NCI-H1092 treated with DMSO at 0.1 percent for 48 hours (cell line): ENCODE measurements at places on chromosomes 7 and 10.
A peak's percentile ranks its signal among the peaks of the same experiment; 100 is the strongest.

DNA sequence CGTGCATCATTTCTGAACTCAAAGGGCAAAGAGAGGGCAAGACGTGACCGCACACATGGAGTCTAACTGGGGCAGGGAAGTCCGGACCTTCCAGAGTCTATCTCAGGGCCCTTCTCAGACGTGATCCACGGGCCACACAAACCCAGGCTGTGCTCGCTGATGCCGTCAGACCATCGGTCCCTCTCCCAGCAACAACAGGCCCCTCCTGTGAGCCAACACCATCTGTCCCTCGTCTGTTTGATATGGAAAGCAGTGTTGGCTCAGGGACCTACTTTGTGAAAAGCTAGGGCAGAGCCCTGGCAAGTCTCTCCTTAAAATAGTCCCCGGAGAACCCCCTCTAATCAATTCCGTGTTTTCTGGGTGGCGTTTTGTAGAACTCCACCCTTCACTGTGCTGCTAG is 208.8 kb downstream of the TCERG1L start:
- DNase-seq: no peak

- no peak for DNase-seq
Observed at GRCh38 chr7:121267612-121268011, 61.2 kb upstream of the WNT16 start.

GRCh38 chr10:3702569-3702968 is 82.4 kb downstream of the KLF6 start:
- no peak for DNase-seq

DNA sequence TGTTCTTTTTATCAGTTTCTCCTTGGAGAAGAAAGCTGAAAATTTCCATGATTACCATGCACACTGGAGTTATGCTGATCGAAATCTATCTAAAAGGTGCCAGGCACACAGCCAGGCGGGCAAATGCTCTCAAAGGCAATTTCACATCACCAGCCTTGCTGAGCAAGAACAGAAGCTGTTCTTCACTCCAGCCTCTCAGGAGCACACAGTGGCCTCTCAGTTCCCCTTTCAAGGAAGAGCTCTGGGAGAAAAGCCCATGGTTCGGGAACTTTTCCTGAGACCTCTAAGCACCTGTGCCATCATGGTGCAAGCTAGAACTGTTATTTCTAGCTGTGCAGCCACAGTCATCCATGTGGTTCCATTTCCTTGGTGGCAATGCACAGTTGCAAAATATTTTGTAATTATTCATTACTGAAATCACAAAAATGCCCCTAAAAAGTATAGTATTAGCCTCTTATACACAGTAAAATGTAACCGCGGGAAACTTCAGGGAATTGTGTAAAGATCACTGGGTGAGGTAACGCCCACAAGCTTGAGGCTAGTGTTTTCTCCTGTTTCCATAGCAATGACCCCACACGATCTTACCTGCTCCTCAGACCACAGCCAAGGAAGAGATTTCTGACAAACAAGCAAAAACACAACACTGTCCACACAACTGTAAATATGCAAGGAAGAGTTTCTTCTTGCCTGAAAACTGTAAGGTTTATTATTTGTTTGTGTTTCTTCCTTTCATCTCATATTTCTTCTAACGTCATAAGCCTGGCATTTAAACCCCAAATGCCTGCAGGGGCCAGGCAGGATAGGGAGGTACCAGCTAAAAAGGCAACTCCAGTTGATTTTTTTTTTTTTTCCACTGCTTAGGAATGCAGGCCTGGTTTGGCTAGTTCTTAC is 121.2 kb downstream of the FAM107B start:
- DNase-seq: no peak

DNA sequence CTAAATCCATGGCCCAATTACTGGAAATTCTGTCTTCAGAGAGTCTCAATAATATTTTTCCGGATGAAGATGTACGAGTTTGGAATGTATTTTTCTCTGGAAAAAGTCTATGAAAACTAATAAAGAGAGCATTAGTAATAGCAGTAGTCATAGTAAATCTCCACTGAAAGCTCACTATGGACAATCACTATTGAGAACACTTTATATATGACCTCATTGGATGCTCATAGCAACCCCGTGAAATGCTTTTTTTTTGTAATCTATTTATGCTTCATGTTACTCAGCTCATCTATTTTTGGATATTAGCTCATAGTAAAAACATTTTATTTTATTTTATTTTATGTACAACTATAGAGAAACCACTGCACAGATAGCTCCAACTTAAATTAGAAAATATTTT is 94.3 kb upstream of the MYO3A start:
- no peak for DNase-seq

DNA sequence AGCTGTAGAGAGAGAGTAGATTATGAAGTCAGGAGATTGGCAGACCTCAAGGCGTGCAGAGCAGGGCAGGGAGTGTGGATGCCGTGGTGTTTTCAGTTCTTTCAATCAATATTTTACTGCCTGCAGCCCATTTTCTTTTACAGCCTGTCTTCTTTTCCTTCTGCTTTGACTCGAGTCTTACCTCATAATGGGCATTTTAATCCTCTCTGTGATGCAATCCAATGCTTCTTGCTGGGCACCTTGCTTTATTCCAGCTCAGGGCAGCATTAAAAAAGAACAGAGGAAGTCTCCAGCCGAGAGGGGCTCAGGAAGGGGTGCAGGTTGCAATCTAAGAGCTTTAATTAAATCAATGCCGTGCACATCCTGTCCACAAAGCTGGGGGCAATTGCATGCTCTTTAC is 839.0 kb downstream of the LRMDA start:
- DNase-seq: no peak

- no peak for DNase-seq
Observed at GRCh38 chr10:125836746-125837145, 13.4 kb downstream of the BCCIP start.

- DNase-seq: no peak
Observed at GRCh38 chr7:28081016-28081415, 99.6 kb downstream of the JAZF1 start.

DNA sequence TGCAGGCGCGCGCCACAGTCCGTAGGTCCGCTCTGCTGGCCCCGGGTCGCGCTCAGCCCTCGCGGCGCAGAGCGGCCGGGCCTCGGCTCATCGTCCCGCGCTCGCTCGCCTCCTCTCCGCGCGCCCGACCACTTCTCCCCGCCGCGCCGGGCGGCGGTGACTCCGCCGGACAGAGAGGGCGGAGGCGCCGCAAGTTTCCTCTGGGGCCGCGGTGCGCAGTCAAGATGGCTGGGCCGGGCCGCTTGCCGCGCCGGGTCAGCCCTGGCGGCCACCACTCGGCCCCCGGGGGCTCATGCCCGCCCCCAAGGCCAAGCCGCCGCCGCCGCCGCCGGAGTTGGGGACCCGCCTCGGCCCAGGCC is 441 bp downstream of the FZD8 start:
- DNase-seq: peak; percentile 2

- no peak for DNase-seq
Observed at GRCh38 chr7:38798552-38799267, 110.3 kb downstream of the VPS41 start.

GRCh38 chr10:125967533-125967932 is 71.2 kb downstream of the FANK1 start:
- DNase-seq: no peak

DNA sequence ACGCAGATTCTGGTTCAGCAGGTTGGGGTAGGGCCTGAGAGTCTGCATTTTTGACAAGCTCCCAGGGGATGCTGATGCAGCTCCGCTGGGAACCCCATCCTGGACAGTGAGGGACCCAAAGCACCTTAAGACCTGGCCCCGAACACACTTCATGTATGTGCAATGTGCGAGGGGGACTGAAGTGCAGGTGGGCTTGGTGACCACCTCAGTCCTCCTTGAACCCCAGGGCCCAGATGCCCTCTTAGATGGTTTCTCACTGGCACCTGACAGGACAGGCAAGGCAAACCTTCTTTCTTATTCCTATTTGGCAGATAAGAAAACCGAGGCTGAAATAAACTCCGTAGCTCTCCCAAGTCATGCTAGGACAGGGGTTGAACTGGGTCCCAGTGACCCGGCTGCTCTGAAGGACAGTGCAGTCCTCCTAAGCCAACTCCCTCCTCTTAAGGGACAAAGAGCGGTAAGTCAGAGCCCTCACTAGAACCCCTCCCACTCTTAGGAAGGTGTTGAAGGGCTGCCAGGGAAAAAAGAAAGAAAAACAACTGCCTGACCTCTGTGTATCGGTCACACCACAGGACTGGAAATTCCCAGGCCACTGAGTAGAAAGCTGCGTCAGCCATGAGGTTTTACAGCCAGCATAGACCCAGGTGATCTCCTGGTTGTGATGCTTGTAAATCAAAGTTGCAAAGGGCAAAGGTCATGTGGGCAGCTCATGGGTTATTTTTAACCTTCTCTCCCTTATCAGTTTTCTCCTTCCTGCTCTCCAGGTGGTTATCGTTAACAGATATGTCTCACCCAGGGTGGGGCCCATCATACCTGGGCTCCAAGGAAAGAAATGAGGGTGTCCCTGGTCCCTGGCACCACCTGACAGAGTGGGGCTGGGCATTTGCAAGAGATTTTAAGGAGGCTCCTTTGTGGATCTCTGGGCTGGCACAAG is 90.9 kb upstream of the SMNDC1 start:
- DNase-seq: no peak

DNA sequence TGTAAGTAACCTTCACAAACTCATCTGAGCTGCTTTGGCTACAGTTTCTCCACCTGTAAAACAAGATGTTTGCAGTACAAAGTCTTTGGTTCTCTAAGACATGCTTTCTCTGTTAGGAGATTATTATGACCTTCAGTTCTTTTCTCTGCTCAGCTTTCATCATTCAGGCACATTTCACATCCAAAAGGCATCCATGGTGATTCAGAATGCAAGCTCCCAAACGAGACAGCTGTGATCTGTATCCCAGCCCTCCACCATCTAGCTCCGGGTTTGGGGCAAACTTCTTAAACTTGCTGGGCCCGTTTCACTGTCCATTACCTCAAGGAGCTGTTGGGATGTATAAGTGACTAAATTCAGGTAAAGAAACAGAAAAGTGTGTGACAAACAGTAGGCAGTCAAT is 95.8 kb upstream of the COL1A2 start:
- no peak for DNase-seq

DNA sequence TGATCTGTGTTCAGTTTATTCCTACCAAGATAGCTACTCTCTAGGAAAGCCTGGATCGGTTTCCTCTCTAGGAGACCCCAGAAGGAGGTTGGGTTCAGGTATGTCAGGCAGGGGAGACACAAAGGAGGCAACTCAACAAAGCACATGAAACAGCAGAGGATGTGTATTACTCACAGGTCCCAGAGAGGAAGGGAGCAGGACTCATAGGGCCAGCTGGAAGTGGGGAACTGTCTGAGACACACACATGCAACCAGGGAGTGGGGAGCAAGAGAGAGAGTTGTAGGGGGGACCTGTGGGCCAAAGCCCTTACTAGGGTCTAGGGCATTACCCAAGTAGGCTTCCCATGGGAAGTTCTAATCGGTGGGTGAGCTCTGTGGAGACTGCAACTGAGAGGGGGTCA is 10.2 kb upstream of the NRP1 start:
- DNase-seq: no peak

- DNase-seq: no peak
Observed at GRCh38 chr7:73351447-73352167, 23.6 kb downstream of the FKBP6 start.

DNA sequence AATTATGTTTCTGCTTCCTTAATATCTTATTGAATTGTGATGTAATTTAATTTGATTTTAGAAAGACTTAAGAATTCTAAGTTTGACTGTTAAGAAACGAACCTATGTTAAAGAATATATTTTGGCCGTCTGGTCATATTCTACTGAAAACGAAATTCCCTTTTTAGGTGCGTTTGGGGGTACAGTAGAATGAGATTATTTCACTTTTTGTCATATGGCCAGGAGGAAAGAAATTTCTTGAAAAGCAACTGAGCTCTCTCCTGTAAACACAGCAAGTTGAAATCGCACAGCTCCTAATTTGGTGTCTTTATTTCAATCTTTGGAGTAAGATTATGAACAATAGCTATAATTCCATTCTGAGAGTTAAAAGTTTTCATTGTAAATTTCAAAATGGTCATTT is 227.6 kb downstream of the CACNB2 start:
- no peak for DNase-seq

- no peak for DNase-seq
Observed at GRCh38 chr10:132110713-132111112, 45.0 kb downstream of the JAKMIP3 start.

GRCh38 chr10:71882813-71883659 is 32.0 kb upstream of the PSAP start:
- peak; percentile 62 for DNase-seq

DNA sequence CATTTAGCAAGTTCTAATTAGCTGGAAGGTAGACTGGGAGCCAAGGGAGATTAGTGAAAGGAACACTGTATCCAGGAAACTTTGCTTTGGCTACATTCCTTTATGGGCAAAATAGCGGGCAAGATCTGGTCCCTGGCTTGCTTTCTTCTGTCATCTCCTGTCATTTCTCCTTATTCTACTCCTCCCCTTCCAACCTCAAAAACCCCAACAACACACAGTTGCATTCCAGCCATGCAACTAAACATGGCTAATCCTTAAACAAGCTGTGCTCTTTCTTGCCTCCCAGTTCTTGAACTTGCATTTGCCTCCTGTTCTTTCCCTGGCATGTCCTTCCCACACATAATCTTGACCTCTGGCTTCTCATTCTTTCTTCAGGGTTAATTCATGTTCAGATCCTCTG is 59.5 kb upstream of the CDCA7L start:
- no peak for DNase-seq

DNA sequence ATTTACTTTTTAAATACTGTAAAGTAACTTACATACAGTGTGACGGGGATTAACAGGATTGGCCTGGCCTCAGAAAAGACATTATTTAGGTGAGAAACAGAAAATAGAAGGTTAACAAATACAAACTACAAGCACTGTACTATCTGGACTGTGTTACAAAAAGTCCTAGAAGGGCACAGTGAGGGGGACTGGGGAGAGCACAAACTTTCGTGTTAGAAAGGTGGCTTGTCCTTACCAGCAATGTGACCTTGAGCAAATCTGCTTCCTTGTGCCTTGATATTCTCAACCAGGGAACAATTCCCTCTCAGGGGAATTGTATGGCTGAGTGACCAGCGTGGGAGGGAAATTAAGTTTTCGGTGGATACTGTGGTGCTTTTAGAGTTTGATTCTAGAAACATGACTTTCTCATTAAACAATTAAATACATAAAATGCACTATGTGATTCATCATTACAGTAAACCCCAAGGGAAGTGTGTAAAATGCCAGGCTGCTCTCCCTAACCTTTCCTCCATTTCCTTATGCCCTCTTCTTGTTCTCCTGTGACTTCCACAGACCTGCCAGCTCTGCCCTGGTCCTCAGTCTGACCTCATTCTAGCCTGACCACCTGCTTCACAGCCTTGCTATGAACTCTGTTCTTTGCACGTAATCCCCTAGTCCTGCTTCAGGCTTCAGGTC is 57.7 kb downstream of the OSBPL3 start:
- no peak for DNase-seq
